ENCODE measurements at places on chromosomes 11 and 22.
A peak's percentile ranks its signal among the peaks of the same experiment; 100 is the strongest.

- DNase-seq, result no peak
Observed at GRCh38 chr11:115720602-115721245, 216.5 kb upstream of the CADM1 start.

GRCh38 chr11:59225017-59225416 lies 12.3 kb upstream of the MPEG1 start:
- DNase-seq, result no peak

- no peak for DNase-seq
Observed at GRCh38 chr11:77515483-77515882, 41.6 kb upstream of the PAK1 start.

- DNase-seq, result no peak
Observed at GRCh38 chr11:14093065-14093464, 130.5 kb downstream of the SPON1 start.

GRCh38 chr22:29581799-29582198 lies 886 bp upstream of the NIPSNAP1 start:
- no peak for DNase-seq

GRCh38 chr11:34948696-34949095 lies 32.3 kb downstream of the PDHX start:
- DNase-seq, result no peak

DNA sequence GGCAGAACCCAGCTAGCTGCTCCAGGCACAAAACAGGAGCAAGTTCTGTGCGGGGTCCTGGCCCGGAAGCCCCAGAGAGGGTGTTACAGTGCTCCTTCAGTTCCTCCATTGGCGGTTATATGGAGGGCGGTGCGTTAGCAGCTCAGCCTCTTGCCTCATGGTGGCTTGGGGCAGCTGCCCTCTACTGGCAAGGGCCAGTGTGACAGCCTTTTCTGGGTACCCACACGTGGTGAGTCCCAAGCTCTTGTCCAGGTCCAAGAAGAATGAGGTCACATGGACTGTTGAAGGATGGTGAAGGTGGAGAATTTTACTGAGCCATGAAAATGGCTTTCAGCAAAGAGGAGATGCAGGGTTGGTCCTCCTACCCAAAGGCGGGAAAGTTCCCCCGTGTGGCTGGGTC lies 100.5 kb downstream of the WT1 start:
- DNase-seq, result peak; percentile 10
